ENCODE measurements at places on chromosomes 3 and 15.

GRCh38 chr15:99029341-99030144 is 22.0 kb upstream of the PGPEP1L start:
- no peak for DNase-seq

- no peak for DNase-seq
Observed at GRCh38 chr3:150372320-150372719, 35.8 kb upstream of the TSC22D2 start.

GRCh38 chr3:159417761-159418160 is 570.9 kb upstream of the IL12A start:
- no peak for DNase-seq

DNA sequence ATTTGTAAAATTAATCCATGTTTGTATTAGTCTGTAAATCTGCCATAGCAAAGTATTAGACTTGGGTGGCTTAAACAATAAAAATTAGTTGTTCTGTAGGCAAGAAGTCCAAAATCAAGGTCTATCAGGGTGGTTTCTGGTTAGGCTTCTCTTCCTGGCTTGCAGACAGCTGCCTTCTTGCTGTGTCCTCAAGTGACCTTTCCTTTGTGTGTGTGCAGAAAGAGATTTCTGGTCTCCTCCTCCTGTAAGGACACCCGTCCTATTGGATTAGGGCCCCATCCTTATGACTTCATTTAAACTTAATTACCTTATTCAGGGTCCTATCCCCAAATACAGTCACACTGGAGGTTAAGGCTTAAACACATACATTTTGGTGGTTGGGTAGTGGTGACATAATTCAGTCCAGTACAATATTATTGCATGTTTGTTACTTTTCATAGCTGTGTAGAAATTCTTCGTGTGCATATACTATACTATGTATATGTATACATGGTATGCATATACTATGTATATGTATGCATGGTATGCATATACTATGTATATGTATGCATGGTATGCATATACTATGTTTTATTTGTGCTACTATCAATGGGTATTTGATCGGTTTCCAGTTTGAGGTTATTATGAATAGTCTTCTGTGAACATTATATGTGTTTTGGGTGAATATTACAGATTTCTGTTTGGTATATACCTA is 57.9 kb upstream of the RNU6-1 start:
- no peak for DNase-seq

DNA sequence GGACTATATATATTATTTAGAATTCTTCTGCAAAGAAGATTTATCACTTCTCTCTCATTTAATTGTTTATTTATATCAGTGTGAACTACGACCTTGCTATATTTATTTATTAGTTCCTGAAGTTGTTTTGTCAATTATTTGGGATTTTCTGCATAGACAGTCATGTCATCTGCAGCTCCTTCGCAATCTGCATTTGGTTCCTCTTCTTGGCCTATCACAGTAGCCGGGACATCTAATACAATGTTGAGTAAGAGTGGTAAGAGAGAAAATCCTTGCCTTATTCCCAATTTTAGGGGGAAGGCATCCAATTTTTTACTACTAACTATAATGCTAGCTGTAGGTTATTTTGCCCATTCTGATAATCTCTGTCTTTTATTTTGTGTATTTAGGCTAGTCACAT is 39.4 kb downstream of the FOXL2 start:
- DNase-seq: no peak

- DNase-seq: no peak
Observed at GRCh38 chr3:76965122-76965725, 74.7 kb upstream of the ROBO2 start.

- no peak for DNase-seq
Observed at GRCh38 chr15:78492872-78493271, 14.5 kb upstream of the HYKK start.

DNA sequence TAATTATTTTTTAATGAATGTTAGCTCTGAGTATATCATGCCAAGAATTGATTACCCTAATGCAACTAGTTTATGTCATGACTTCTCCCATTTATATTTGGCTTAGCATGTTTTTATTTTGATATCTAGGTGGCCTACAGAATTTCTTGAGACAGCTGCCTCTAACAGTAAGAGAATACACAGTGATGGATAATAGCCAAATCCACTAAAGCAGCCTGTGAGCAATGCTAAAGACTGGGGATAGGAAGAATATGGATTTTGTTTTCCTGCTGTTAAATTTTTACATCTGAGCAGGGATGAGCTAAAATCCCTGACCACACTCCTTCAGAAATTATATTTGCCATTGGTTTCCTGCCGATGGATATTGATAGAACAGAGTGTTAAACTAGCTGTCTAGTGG is 149.3 kb upstream of the TGFBR2 start:
- no peak for DNase-seq

DNA sequence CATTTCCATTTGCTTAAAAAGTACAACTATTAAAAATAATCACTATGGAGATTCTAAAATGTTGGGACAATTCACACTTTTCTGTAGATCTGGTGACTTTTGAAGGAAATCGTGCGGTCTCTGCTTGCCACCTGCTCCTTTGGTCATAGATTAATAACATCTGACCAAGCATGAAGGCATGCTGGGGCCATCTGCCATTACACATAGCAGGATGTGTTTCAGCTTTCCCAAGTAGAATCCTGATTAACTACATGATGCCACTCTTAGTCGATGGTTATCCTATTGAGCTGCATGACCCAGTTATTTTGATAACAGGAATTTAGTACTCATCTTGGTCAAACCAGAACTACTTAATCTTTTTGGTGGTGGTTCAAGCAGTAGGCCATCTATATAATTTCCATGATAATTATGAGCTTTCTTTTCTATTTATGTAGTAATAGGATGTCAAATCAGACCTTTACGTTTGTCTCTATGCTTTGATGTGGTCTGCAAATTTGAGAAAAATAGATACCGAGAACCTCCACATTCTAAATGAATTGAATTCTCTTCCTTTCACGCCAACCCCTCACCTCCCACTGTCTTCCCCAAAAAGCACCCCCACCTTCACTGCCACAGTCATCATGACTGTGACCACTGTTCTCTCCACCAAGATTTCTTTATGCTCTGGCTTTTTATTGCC is 158.1 kb downstream of the DIPK2A start:
- no peak for DNase-seq

DNA sequence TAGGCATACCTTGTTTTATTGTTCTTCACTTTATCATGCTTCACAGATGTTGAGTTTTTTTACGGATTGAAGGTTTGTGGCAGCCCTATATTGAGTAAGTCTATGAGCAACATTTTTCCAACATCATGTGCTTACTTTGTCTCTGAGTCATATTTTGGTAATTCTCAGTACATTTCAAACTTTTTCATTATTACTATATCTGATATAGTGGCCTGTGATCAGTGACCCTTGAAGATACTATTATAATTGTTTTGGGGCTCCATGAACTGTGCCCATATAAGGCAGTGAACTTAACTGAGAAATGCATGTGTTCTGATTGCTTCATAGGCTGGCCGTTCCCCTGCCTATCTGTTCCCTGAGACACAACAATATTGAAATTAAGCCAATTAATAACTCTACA is 42.8 kb upstream of the NSMCE3 start:
- no peak for DNase-seq

GRCh38 chr3:156605686-156606605 is 51.0 kb upstream of the SSR3 start:
- no peak for DNase-seq

DNA sequence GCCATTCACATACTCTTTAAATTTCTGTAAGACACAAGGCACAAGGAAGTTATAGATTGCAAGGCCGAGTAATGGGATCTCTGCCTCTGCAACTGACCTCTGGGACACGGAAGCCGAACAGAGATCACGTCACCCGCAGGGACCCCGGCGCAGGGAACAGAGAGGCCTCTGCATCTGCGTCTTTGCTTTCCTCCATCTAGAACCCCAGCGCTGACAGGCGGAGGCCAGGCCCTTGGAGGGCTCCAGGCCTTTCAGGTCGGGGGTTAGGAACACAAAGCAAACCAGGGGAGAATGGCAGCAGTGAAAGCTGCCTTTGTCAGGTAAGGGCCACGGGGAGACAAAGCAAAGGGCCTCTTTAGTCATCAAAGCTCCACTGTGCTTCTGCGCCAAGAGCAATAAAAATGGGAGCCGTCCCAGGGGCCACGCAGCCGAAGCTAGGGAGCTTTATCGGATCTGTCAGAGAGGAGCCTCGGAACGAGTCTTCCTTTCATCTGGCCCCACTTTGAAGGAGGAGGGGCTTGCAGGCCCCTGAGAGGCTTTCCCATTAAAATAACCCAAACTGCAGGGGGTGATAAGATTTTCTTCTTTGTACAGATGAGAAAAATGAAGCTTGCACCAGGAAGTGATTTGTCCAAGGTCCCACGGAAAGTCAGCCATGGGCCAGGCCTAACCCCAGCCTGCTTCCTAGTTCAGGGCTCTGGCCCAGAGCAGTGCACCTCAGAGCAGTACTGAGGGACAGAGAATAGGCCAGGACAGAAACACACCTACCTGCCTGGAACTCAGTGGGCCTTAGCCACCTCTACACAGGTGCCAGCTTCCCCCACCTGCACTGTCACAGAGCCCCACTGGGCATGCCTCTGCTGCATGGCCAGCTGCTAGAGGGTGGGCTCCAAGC is 84.4 kb upstream of the RAD18 start:
- DNase-seq: no peak

- no peak for DNase-seq
Observed at GRCh38 chr3:30102356-30102755, 504.0 kb upstream of the TGFBR2 start.

- DNase-seq: no peak
Observed at GRCh38 chr15:100030586-100031229, 297.5 kb upstream of the LYSMD4 start.

DNA sequence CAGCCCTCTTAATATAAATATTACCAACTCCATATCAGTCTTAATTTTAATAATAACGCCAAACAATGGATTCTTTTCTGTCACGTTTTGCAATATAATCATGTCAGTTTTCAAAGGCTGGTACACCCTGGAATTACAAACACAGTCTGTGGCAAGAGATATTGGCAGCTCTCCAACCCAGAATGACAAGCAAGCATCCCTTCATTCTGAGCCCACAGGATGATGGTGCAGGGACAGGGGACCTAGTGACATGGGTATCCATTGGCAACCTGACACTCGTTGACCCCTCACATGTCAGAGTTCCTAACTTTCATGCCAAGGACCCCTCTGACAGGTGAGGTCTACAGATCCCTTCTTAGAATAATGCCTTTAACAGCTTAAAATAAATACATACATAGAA is 154.5 kb upstream of the TSC22D2 start:
- no peak for DNase-seq

- no peak for DNase-seq
Observed at GRCh38 chr15:88725305-88726210, 77.7 kb upstream of the ACAN start.

DNA sequence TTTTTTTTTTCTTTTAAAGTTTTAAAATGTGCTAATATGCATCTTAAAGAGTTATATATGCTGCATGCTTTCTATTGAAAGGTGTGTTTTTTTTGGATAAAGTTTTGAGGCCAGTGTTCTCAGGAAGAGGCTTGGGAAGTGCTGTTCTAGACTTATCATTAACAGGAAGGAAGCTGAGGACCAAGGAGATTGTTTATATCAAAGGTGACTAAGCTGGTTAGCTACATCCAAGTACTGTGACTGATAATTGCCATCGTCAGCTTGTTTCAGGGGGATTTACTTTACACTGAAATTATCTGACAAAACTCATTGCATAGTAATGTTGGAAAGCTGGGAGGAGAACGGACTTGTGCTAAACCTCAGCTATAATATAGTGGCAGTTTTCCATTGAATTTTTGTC is 36.3 kb upstream of the UTS2B start:
- DNase-seq: no peak

DNA sequence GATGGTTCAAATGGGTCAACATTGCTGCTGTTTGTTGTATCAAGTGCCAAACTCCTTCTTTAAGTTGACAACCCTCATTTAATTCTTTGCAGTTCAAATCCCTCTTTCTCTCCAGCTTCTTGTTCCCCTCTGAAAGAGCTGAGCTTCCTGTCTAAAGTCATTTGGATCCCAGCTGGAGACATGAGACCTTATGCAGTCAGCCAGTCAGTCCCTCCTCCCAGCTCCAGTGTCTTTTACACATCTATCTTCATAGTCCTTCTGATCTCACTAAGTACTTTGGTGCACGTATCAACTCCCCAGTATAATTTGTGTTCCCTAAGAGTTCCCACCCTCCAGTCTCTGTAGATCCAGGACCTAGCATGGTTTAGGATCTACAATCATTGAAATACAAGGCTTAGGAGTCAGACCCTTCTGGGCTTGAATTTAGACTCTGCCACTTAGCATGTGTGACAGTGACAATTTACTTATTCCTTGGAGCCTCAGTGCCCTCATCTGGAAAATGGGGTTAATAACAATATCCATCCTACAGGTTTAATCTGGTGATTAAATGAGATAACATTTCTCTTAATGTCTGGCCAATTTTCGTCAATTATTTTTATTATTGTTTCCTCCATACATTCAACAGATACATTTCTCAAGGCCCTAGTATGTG is 102.8 kb upstream of the SEMA6D start:
- DNase-seq: no peak

Measured in CD4-positive, alpha-beta T cell treated with Interleukin-1 beta for 1 hour (primary cell).